ENCODE measurements at places on chromosomes 16 and 17.

DNA sequence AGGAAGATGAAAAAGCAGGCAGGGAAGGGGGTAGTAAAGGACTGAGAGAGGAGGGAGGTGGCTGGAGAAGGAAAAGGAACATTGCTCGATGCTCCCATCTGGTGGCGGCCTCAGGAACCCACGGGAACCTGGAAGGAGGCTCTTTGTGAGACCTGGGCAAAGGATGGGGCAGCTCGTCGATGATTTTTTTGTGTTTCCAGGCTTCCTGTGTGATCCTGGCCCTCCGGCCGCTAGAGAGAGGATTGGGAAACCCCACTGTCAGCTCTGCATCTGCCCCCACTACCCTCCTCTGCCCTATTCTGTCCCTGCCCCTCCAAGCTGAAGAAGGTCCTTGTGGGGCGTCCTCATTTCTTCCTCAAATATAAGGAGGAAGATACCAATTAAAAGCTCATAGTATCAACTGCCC lies 6.6 kb downstream of the WFIKKN2 start:
- DNase-seq = no peak

GRCh38 chr17:47996201-47996600 lies 25.3 kb downstream of the CDK5RAP3 start:
- DNase-seq = no peak

DNA sequence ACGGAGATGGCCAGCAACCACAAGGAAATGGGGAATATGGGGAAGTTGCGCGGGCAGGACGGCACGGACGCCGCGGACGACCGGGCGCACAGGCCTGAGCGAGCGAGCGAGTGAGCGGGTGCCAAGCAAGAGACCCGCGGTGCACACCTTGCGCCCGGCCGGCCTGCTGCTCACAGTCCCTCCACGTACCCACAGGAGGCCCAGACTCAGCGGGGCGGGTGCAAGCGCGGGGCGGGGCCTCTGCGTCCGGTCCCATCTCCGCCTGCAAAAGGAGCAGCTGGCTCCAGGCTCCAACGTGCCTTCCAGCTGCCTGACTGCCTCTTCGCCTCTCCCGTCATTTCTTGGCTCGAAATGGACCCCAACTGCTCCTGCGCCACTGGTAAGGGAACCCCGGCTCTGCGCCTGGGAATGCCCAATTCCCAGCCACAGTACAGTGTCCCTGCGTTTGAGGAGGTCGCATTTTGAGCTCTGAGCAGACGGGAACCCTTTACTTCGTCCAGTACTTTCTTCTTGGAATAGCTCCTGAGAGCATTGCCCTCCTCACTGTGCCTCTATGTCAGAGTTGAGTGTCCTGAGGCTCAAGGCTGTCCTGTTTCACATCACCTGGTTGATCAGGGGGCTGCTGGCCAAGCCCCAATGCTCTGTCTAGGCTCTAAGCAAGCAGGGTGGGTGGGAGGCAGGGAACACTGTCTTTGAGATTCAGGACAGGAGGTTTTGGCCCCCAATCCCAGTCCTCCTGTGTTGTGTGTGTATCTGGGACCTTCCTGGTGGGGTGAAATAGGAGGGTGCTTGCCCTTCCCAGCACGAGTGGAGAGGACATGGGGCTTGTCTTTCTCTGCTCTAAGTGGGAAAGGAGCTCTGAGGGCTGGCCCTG lies 8.1 kb upstream of the MT1E start:
- DNase-seq = no peak

- no peak for DNase-seq
These were observed 3.5 kb downstream of the LIMD2 start for GRCh38 chr17:63696381-63696961.

DNA sequence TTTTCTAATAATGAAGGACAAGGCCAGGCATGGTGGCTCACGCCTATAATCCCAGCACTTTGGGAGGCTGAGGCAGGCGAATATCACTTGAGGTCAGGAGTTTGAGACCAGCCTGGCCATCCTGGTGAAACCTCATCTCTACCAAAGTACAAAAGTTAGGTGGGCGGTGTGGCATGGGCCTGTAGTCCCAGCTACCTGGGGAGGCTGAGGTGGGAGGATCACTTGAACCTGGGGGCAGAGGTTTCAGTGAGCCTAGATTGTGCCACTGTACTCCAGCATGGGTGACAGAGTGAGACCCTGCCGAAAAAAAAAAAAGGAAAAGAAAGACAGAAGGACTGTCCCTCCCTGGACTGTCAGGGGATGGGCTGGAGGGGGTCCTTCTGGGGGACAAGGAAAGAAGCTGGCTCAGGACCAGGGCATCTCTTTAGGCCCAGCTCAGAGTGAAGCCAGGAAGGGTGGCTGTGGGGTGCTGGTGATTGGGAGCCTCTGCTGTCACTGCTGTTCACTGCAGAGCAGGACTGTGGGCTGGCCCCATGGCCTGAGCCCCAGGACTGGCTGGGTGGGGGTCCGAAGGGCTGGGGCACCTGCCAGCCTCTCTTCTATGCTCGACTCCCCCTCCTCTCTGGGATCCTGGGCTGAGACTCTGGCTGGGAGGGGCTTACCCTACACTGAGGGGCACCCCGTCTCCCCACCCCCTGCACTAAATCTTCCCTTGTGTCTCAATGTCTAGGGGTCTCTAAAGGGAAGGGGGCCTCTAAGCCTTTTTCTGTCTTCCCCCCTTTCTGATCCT lies 909 bp upstream of the ARHGAP23 start:
- DNase-seq = no peak

DNA sequence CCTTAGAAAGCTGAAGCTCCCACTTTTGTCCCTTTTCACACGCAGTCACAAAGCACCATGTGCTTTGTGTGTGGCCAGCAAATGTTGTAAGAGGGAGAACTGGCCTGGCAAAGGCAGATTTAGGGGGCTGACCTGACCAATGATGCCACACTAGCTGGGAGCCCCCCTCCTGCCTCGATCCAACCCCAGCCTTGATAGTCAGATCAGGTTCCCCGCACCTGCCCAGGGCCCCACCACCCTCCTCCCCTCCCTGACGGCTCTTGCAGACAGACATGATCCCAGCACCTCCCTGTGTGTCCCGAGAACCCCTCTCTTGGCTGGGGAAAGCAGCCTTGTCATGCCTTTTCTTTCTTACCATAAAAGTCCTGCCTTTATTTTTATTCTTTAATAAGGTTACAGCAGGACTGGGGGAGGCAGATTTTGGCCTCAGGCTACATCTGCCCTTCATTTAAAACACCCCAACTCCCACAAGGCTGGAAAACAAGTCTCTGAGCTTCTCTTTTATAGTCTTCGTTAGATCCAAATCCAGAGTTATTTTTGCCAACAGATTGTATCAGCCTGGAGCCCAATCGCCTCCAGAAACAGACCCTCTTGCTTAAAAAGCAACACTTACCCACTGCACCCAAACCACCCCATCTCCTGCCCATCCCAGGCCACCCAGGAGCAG lies 201.8 kb upstream of the CDH5 start:
- no peak for DNase-seq

DNA sequence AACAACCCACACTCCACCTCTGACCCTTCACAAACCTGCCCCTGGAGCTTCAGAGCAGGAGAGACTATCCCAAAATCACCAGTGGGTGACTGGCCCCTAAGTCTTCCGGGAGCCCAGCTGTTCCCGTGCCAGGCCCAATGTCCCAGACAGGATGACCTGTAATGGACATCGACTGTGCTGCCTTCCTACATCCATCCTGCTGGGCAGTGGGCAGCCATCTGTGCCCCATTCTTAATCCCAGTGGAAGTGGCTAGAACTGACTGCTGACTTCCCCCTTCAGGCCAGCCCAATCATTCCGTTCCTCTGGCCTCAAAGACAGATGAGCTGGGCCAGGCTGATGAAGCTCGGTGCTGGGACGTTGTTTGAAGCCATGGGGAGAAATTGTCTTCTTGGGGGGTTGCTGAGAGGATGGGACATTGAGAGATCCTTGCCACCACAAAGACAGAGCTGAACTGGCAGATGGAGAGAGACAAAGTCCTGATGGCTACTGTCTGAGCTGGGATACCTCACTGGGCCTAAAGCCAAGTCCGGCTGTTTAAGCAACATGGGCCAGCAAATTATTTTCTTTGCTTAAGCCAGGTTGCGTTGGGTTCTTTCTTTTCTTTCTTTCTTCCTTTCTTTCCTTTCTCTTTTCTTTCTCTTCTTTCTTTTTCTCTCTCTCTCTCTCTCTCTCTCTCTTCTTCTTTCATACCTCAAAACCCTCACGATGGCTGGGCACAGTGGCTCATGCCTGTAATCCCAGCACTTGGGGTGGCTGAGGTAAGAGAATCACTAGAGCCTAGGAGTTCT lies 17.9 kb upstream of the ALOX15B start:
- no peak for DNase-seq

- no peak for DNase-seq
These were observed 65.2 kb downstream of the PRMT7 start for GRCh38 chr16:68375801-68376536.

DNA sequence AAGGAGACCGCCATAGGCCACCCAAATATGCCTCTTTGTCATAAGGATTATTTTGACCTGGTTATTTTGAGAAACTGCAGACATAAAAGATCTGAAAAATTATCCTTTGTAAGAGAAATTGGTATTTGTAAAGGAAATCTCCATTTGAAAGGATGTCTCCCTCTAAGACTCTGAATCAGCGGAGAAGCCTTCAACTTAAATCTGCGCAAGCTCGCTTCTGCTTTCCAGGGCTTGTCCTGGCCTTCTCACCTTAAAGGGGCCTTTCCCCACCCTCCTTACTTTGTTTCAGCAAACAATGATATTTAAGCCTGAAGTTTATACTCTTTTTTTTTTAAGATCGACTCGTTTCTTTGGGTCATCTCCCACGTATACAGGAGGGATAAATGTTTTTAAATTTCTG lies 34.5 kb downstream of the HSBP1 start:
- no peak for DNase-seq

- no peak for DNase-seq
These were observed 184.2 kb downstream of the KCNJ2 start for GRCh38 chr17:70353408-70354092.
